Activated naive CD4-positive, alpha-beta T cell treated with anti-CD3 and anti-CD28 coated beads, Interleukin-2, amount 50 U/mL, for 72 hours (primary cell): ENCODE measurements at places on chromosomes 7 and 10.
A peak's percentile ranks its signal among the peaks of the same experiment; 100 is the strongest.

DNA sequence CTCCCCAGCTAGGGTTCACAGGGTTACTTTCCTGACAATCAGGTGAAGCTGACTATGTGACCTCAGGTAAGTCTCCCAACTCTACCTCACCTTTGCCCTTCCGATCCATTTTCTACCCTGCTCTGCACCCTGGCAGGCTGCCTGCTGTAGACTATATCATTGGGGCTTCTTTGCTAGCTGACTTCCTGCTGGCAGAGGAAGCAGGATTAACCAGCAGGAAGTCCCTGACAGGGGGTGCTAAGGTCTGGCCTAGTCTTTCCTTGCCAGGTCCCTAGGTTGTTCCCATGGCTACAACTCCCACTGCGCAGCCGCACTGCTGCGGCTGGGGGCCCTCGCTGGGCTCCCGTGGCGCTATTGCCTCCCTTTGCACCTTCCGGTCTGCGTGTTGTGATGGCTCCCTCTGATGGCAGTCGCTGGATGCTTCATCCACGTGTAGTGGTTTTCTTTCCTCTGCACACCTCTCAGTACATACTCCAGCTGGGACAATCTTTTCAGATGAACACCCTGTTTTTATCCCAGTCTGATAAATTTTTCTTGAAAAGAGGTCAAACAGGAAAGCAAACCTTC, 365.9 kb downstream of the REEP3 start:
- no peak for DNase-seq

- no peak for DNase-seq
Observed at GRCh38 chr10:17771017-17771416, 19.0 kb downstream of the TMEM236 start.

DNA sequence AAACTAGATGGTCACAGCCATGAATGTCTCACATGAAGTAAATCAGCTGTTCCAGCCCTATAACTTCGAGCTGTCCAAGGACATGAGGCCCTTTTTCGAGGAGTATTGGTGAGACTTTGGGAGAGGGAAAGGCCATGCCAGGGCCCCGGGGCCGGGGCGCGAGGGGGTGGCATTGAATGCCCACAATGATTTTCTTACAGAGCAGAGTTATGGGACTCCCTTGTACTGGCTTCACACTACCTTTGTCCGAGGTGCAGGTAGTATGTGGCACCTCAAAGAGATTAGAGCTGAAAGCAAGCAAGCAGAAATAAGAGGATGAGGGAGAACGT, 407 bp downstream of the ELOVL3 start:
- DNase-seq, result no peak

DNA sequence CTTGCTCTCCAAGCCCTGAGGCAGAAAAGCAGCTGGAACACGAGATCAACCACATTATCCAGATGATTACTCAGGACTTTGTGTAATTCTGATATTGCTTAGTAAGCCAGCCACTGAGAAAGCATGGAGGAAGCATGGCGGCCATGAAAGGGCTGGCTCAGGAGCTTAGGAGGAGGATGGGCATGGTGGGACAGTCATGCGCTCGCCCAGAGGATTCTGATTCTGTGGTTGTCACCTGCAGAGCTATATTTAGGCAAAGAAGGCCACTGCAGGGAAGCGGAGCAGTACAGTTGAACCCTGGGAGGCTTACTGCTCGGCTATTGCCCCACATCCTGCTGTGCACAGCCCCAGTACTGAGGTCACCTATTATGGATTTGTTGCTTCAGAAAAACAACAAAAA, 128.8 kb upstream of the DNAJB12 start:
- no peak for DNase-seq

DNA sequence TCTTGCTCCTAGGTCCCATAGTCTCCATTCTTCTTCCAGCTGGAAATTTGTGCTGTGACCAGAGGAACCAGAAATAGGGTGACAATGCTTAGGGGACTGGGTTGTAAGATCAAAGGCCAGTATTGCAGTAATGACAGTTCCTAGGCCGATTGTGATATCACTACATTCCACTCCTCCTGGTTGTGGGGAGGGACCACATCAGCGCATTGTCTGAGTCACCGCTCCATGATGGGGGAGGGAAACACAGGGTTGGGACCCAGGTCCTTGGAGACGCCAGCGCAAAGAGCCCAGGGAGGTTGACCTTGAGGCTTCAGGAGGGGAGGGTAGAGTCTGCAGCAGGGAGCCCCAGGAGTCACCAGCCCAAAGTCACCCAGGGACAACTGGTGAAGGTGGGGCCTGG, 20.8 kb upstream of the GGCT start:
- no peak for DNase-seq

DNA sequence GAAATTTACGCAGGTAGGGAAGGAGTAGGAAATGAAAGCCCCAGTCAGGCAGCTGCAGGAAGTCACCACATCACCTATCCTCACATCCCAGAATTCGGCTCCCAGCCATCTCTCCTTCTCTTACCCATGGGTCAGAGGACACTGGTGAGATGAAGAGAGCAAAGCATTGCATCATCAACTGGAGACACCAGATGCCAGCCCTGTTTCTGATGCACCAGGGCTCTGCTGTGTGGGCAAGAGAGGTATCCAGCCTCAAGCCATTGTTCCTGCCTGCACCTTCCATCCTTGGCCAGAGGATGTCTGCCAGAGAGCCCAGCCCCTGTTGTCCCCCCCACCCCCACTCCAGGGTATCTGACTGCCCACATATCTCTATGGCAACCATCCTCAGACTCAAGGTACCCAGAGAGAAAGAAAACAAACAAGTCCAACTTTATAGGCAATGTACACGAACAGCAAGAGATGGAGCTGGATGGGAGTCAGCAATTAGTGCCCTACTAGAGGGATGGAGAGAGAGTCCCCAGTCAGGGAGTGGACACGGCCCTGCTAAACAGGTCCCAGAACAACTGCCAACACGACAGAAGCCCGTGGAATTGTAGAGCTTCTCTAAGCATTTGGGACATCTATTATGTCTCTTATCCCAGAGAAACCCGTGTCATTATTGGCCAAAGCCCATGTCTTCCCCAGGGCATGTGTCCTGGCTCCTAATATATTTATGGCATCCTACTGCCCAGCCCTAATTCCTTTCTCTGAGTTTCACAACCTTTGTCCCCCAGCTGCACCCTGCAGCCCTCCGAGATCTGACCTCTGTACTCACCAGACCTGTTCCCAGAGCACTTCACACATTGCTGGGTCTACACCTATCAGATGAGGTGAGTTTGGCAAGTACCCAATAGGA, 2.8 kb downstream of the CAMK2G start:
- no peak for DNase-seq

GRCh38 chr7:114784746-114785145, 137.1 kb upstream of the MDFIC start:
- DNase-seq, result no peak

DNA sequence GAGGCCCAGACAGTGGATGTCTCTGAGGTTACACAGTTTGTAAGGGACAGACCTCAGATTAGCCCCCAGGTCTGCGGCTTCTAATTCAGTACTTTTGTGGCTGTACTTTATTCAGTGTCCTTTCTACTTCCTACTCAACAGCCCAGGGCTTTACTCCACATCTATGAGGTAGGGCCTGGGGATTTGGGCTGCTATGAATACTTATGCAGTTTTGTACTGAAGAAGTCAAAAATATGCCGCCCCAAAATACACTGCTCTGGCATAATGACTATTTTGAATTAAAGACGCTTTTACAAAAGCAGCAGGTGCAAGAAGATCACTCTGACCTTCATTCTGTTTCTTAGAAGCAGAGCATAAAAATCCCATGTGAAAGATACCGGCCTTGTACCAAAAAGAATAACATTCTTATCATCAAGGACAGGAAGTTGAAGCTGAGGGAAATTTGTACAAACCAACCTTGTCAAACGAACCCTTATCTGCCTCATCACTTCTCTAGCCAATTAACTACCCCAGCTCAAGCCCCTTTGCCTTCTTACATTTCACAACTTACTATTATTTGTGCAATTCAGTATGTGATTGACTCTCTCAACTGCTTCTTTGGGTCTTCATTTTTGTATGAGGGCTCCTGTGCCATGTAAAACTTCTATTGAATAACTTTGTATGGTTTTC, 26.1 kb upstream of the TRUB1 start:
- DNase-seq, result no peak

DNA sequence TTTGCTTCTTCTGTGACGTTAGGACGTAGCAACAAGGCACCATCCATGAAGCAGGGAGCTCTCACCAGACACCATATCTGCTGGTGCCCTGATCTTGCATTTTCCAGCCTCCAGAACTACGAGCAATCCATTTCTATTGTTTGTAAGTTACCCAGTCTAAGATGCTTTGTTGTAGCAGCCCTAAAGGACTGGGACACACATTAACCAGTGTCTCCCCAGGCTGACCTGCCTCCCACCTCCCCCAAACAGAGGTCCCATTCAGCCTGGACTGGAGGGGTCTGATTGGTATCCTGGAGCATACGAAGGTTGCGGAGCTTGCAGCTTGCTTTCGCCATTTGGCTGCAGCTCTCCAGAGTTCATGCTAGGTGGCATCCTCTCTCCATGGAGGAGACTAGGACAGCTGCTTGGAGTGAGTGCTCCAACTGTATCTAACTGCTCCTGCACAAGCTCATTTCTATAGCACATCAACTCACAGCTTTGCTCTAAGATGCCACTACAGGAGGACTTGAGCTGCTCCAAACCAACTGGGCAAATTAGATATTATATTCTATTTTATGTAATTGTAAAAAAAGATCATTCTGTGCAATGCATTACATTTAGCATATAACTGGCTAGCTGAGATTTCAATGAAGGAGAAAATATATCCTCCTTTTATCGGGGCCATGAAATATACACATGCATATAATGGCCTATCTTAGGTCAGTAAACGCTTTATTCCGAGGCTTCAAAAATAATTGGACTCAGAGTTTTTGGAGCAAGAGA, 8.0 kb upstream of the GRK5 start:
- DNase-seq, result peak; percentile 34

DNA sequence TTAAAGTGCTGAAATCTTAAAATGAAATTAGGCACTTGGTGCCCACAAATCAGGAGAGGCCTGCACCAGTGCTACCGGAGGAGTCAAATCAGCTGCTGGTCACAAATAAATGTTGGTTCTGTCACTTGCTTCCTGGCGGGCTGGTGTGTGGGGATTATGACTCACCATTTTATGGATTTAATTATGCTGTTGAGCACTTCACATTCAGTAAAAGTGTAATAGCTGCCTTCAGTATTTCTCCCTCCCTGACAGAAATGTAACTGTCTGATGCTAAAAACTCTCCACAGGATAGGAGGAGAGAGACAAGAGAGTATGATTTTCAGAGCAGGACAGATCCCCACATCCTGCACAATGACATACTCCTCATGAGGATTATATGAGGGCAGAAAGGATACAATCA, 186.0 kb downstream of the JAZF1 start:
- no peak for DNase-seq

GRCh38 chr10:117237401-117237991, 3.4 kb upstream of the SLC18A2 start:
- no peak for DNase-seq
